Aorta (tissue), 5 donors: ENCODE measurements at places on chromosomes 4 and X. TPM values are rescaled to one million over a fixed set of nuclear protein-coding genes. Genes with fewer than 3 reads are reported as not detected.

Gene HTN1
- total RNA-seq: not detected

Gene TSPAN6
- total RNA-seq: 9.5 TPM

Gene CLTRN
- total RNA-seq: not detected

DNA sequence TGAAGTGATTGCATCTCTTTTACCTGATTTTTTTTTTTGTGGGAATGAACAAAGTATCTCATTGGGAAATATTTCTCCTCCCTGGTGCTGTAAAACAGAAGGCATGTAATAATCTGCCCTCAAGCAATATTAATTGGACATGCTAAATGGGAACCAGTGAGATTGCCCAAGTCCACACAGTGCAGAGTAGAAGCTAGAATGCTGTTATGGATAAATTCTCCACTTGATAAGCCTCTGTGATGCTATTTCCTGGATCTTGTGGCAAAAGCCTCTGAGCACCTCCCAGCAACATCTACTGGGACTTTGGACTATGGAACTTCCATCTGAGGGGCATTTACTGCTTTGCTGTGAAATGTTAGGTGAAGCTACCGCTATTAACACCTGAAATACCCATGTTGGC is 46.9 kb upstream of the YTHDC1 start:
- DNase-seq: no peak

DNA sequence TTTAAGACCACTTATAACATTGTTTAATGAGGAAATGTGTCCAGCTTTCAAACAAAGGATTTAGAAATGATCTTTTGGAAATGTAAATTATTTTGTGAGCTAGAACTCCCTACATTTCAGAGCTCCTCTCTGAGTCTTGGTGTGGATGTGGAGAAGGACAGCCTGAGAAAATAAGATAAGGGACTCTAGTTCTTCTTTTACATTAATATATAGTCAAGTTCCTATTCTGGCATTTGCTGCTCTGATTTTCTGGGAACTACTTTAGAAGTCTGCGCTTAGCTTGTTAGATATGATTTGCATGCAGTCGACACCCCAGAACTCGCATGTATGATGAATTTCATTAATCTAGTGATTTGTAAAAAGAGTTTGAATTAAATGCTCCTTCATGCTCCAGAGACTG is 45.5 kb downstream of the TSPAN7 start:
- DNase-seq: no peak

GRCh38 chr4:48780865-48781214 is 761 bp upstream of the FRYL start:
- DNase-seq: no peak

GRCh38 chr4:186201535-186202230 is 10.3 kb downstream of the CYP4V2 start:
- no peak for DNase-seq

- no peak for DNase-seq
These were observed 8.7 kb downstream of the SFRP2 start for GRCh38 chr4:153780221-153780620.

GRCh38 chr4:128333309-128334018 is 45.9 kb upstream of the PGRMC2 start:
- DNase-seq: no peak
